Activated CD8-positive, alpha-beta memory T cell treated with anti-CD3 and anti-CD28 coated beads for 48 hours (primary cell): ENCODE measurements at places on chromosomes 12 and 14.
A peak's percentile ranks its signal among the peaks of the same experiment; 100 is the strongest.

GRCh38 chr12:47741340-47741703 is 16.0 kb upstream of the ENDOU start:
- no peak for DNase-seq

- DNase-seq: no peak
Measured at GRCh38 chr14:72740966-72741825, 152.7 kb downstream of the DPF3 start.

GRCh38 chr14:35458442-35458841 is 53.9 kb upstream of the NFKBIA start:
- DNase-seq: no peak

GRCh38 chr12:79644274-79645234 is 46.2 kb downstream of the PAWR start:
- no peak for DNase-seq

GRCh38 chr14:60090864-60091519 is 731 bp upstream of the PCNX4 start:
- DNase-seq: no peak

- DNase-seq: no peak
Measured at GRCh38 chr14:45902241-45902640, 649.2 kb upstream of the MIS18BP1 start.

- DNase-seq: no peak
Measured at GRCh38 chr12:96828169-96828789, 78.8 kb upstream of the NEDD1 start.

DNA sequence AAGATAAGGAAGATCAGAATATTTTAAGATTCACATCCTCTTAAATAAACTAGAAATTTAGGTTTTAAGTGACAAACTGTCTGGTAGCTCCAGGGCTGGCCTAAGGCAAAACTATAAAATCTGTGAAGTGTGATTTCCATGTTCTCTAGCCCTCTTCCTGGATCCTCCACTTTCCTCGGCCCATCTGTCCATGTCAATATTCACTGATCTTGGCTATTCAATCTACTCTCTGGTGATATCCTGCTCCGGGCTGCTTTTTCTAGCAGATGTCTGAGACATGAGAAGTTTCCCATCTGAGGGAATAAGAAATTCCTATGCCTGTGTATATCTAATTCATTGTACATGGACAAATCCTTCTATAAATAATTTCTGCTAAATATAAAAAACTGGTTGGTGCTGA is 500.4 kb downstream of the GALC start:
- DNase-seq: no peak

- no peak for DNase-seq
Measured at GRCh38 chr12:120358412-120359100, 10.4 kb downstream of the MSI1 start.

- no peak for DNase-seq
Measured at GRCh38 chr14:51897791-51898355, 37.5 kb downstream of the GNG2 start.

DNA sequence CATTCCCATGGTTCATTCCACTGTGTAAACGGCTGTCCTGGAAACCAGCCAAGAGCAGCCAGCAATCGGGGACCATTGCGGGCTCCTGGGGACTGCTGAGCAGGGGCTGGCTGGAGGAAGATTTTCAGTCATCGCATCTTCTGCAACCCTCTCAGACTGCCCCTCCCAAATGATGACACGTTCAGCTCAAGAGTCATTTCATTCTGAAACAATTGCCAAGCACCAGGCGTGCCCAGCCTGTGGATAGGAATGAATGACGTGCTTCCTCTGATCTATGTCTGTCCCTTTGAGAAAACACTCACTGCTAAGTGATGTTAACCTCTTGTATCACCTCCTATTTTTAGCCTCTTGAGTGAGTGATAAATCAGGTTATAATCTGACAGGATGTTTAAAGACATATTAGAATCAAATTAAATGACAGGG is 62.0 kb downstream of the NDUFA12 start:
- peak; percentile 25 for DNase-seq
